Cortex of kidney (tissue), 1 donor: ENCODE measurements at places on chromosomes 4 and X.

DNA sequence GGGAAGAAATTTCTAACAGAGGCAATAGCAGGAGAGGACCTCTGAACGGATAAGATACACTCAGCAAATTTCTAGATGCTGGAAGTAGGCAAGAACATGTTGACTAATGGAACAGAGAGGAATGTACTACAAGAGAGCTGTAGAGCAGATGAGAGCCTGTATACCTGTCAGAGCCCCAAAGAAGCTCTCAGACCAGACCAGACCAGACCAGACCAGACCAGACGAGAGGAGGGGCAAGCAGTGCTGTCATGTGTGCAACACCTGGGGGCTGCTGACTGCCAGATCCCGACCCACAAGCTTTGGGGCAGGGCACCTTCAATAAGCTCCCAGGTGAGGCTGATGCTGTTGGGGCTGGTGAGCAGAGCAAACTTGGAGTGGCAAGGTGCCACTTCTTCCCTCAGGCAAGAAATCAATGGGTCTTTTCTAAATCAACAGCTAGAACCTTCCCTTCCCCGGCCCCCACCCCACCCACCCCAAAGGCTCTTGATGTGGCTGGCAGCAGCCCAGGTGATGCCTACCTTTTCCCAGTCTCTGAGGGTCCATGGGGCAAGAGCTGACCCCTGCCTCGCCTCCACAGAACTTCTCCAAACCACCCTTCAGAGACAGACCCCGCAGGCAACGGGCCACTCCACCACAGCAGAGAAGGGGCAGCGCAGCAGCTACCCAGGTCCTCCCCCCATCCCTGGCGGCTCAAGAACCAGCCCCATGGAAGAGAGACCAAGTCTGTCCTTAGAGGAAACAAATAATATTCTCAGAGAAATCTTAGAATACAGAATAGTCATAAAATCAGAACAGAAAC, 32.7 kb downstream of the MECP2 start:
- no peak for DNase-seq

DNA sequence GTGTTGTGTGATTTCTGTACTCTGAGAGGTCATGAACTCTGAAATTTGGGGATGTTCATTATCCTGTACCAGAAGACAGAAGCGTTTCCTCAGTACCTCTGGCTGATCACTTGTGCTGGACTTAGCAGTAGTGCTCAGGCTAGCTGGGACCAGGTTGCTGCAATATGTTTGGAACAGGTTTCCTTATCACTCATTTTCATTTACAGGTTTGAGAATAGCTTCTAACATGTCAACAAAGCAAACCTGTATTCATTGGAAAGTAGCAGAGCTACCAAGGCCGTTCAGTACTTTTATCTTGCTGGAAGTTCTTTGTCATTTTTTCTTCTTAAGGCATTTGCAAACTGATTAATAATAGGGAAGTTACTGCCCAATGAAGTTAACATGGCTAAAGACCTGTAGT, 242.9 kb upstream of the ANKRD50 start:
- DNase-seq = no peak

DNA sequence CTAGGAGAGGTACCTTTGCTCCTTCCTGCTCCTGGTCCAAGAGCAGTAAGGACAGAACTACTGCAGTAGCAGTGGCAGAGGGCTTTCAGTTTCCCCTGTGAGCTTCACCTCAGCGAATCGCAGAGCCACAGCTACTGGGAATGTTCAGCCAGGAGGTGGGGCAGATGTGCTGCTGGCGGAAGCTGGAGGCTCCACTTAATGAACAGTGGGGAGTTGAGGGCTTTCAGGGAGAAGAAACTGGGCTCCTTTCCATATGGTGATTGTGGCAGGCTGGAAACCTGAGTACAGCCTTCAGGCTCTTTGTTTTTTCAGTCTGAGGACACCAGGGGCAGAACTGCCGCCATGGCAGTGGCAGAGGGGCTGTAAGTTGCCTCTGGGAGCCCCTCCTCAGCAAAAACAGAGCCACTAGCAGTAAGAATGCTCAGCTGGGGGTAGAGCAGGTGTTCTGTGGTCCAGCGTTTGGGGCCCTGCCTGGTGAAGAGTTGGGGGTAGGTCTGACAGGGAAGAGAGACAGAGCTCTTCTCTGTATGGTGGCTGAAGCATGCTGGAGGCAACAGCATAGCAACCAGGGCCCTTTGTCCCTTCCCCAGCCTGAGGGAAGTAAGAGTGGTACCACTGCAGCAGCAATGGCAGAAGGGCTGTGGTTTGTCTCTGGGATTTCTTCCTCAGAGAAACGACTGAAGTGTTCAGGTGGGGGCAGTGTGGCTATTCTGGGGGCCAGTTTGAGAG, 106.0 kb upstream of the GRXCR1 start:
- DNase-seq = no peak

GRCh38 chr4:52684896-52685295, 25.8 kb upstream of the USP46 start:
- no peak for DNase-seq

DNA sequence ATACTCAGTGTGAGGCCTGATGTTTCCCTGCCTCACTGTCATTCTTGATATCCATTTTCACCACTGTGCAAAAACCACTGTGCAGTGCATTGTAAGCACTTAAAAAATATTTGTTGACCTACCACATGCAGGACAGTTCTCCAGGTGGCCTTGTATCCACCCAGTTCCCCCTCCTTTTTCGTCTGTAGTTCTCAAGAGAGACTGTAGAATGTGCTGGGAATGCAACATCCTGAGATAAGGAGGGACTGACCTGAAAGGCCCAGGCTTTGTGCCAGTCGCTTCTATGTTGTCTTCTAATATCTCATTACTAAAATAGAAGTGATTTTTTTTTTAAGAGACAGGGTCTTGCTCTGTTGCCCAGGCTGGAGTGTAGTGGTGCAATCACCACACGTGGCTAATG, 21.7 kb upstream of the PAQR3 start:
- no peak for DNase-seq

GRCh38 chrX:22090181-22090580, 58.1 kb downstream of the PHEX start:
- DNase-seq = no peak

DNA sequence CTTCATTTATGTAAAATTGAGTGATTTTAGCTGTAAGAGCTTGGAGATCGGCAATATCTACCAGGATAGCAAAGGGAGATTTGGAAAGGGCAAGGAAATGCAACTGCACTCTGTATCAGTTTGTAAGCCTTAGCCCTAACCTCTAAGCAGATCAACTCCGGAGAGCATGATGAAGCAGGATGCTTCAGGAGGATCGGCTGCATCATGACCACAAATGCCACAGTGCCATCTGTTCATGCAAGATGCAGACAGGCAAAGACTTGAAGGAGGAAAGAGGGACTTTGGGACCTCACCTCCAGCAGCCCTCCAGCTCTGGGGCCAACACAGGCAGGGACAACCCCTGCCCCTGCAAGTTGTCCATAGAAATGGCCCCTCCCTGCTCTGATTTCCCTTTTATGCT, 377.6 kb upstream of the GATB start:
- no peak for DNase-seq

DNA sequence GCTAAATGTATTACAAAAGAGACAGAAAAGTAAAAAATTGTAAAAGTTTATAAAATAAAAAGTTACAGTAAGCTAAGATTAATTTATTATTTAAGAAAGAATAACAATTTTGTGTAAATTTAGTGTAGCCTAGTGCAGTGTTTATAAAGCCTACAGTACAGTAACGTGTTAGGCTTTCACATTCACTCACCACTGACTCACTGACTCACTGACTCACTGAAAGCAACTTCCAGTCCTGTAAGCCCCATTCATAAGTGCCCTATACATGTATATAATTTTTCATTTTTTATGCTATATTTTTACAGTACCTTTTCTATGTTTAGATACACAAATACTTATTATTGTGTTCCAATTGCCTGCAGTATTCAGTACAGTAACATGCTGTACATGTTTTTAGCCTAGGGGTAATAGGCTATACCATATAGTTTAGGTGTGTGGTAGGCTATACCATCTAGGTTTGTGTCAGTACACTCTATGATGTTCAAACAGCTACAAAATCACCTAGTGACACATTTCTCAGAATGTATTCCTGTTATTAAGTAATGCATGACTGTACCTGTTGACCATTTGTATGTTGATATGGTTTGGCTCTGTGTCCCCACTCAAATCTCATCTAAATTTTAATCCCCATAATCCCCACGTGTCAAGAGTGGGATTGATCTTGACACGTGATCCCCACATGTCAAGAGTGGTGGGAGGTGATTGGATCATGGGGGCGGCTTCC, 57.9 kb downstream of the CFAP299 start:
- no peak for DNase-seq
